ENCODE measurements at places on chromosomes 4 and X. TPM values are rescaled to one million over a fixed set of nuclear protein-coding genes. Genes with fewer than 3 reads are reported as not detected.

Gene TMSB15A
- total RNA-seq = not detected

Gene ARHGAP36
- not detected for total RNA-seq

Gene AKAP4
- total RNA-seq = not detected

Gene IRS4
- not detected for total RNA-seq

Gene PTCHD1
- not detected for total RNA-seq

Gene PARM1
- total RNA-seq = 4.5 TPM

Gene PPP1R2C
- total RNA-seq = not detected

- H3K4me3 ChIP-seq = no peak overlapping the region
- no peak for DNase-seq
- no peaks in the 10 kb centered on the region for H3K27me3 ChIP-seq
- H3K36me3 ChIP-seq = no peaks in the 10 kb centered on the region
- H3K27ac ChIP-seq = no peak overlapping the region
Observed at GRCh38 chr4:157575339-157575738, 354.8 kb downstream of the GRIA2 start.

GRCh38 chr4:74368596-74368995, 3.7 kb downstream of the EREG start:
- H3K4me3 ChIP-seq = no peak overlapping the region
- no peak for DNase-seq
- peaks cover 32% of the 10 kb centered on the region for H3K4me1 ChIP-seq
- H3K27me3 ChIP-seq = no peaks in the 10 kb centered on the region

DNA sequence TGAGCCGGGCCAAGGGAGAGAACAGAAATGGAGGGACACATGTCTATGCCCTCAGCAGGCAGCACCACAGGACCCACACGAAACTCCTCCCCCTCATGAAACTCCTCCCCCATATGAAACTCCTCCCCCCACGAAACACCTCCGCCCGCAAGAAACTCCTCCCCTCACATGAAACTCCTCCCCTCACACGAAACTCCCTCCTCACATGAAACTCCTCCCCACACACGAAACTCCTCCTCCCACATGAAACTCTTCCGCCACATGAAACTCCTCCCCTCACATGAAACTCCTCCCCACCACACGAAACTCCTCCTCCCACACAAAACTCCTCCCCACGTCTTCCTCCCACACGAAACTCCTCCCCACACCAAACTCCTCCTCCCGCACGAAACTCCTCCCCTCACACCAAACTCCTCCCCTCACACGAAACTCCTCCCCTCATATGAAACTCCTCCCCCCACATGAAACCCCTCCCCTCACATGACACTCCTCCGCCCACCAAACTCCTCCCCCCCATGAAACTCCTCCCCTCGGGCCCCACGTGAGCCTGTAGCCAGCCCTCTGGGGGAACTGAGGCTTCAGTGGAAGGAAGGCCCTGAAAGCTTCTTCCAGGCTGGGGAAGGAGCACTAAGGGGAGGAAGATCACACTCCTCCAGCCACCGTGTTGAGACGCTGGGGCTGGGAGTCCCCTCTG, 15.2 kb downstream of the ADRA2C start:
- DNase-seq = no peak
- H3K4me1 ChIP-seq = no peaks in the 10 kb centered on the region
- no peak overlapping the region for H3K27ac ChIP-seq
- no peak overlapping the region for H3K4me3 ChIP-seq

DNA sequence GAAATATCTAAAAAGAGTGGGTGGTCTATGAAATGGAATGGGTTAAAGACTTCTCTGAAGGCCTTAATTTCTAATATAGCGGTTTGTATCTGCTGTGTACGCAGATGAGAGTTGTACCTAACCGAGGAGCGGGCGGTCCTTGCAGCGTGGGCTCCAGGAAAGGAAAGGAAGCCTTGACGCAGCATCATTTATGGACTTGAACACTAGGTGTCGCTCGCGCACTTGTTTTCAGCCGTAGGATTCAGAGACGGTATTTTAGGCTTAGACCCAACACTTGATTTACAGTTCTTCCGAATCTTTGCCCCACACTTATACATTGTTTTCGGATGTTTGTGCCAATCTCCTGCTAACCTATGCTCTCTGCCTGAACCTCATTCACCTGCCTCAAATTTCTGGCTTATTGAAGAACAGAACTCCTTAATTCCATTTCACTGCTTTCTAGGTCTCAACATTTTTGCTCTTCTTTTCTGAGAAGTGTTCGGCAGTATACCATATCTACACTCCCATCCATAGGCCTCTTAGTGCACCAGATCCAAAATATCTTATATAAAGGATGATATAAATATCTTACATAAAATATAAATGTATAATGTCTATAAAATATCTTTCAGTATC, 48.9 kb upstream of the AADAT start:
- H3K4me3 ChIP-seq = no peak overlapping the region
- DNase-seq = peak; percentile 82
- H3K4me1 ChIP-seq = peaks cover 4% of the 10 kb centered on the region

GRCh38 chr4:86218746-86219473, 140.9 kb downstream of the MAPK10 start:
- peaks cover 13% of the 10 kb centered on the region for H3K4me1 ChIP-seq
- H3K36me3 ChIP-seq = no peaks in the 10 kb centered on the region
- no peaks in the 10 kb centered on the region for H3K27me3 ChIP-seq

DNA sequence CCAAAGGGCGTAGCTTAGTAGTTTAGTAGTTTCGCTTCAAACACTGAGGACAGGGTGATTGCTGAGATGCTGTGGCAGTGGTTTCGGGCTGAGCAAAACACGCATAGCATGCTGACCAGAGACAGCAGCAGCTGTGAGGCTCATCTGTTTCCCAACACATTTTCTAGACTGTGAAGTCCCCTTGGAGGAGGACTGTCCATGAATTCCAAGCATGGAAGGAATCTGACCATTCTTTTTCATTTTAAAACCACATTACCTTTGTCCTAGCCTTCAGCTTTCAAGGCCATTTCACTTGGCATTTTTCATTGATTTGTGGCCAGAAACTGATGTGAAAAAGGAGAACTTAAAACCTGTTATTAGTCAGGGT, 240.9 kb downstream of the PALLD start:
- no peak for DNase-seq
- no peak overlapping the region for H3K4me3 ChIP-seq
- no peaks in the 10 kb centered on the region for H3K36me3 ChIP-seq
- no peak overlapping the region for H3K27ac ChIP-seq
- no peaks in the 10 kb centered on the region for H3K4me1 ChIP-seq

GRCh38 chr4:122963216-122963615, 40.8 kb upstream of the NUDT6 start:
- no peak overlapping the region for H3K27ac ChIP-seq
- DNase-seq = peak; percentile 32
- H3K4me3 ChIP-seq = no peak overlapping the region

GRCh38 chrX:3811331-3812311, 98.2 kb upstream of the PRKX start:
- H3K27me3 ChIP-seq = peaks cover 10% of the 10 kb centered on the region
- H3K4me1 ChIP-seq = 0 out of 2 replicates have a peak, but pooled peaks cover 1% of the 10 kb centered on the region
- DNase-seq = no peak
- no peak overlapping the region for H3K4me3 ChIP-seq

GRCh38 chr4:149017002-149017734, 575.0 kb upstream of the NR3C2 start:
- DNase-seq = no peak
- no peak overlapping the region for H3K4me3 ChIP-seq
- no peaks in the 10 kb centered on the region for H3K36me3 ChIP-seq
- no peaks in the 10 kb centered on the region for H3K4me1 ChIP-seq
- H3K27me3 ChIP-seq = no peaks in the 10 kb centered on the region

- no peaks in the 10 kb centered on the region for H3K36me3 ChIP-seq
- DNase-seq = no peak
- H3K4me1 ChIP-seq = no peaks in the 10 kb centered on the region
Observed at GRCh38 chrX:155052738-155053498, 18.0 kb downstream of the CMC4 start.

- H3K4me1 ChIP-seq = no peaks in the 10 kb centered on the region
- no peak for DNase-seq
- H3K27ac ChIP-seq = no peak overlapping the region
Observed at GRCh38 chrX:102654696-102655095, 3.4 kb downstream of the GPRASP1 start.

DNA sequence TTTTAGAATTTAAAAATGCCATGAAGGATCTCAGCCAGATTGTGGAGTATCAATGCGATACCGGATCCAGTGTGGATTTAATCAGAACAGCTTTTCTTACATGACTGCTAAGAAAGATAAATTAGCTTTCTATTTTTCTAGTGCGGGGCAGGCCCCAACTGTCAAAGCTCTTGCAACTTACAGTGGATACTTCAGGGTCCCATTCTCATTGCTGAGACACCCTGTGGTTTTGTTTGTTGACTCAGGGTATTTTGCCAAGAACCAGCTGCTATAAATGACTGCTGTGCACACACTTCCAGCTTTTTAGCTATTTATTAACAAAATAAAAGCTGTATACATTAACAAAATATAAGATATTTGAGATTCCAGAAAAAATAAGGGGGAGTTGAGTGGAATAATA, 166.4 kb downstream of the DCLK2 start:
- no peak overlapping the region for H3K4me3 ChIP-seq
- H3K27ac ChIP-seq = no peak overlapping the region
- H3K36me3 ChIP-seq = no peaks in the 10 kb centered on the region
- peaks cover 10% of the 10 kb centered on the region for H3K4me1 ChIP-seq
- H3K27me3 ChIP-seq = no peaks in the 10 kb centered on the region

DNA sequence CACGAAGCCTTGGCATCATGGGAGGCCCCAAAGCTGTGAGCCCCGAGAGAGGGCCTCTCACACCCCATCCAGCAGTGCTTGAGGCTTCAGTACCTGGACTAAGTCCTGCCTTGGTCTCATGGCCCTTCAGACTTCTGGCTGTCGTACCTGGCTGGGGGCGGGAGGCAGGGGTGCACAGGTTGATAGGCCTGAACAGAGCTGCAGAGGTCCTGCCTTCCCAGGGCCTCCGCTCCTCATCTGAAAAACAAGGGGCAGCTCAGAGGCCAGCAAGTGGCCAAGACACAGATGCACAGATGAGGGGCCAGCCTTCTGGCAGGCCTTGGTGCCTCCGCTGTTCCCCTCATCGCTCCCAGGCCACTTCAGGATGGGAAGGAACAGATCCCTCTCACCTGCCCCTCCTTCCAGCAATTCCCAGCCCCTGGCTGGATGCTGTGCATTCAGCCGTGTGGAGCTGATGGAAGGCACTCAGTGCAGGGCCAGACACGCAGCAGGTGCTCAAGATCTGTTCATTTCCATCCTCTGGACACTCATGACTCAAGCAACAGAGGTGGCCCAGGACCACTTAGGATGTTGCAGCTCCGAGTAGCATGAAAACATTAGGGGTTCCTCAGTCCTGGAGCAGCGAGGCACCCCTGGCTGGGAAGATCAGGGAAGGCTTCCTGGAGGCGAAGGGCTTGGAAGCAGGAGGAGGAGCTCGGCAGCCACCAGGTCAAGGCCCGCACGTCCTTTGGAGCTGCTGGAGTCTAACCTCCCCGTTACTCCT, 1.4 kb downstream of the ZNF185 start:
- peaks cover 72% of the 10 kb centered on the region for H3K4me1 ChIP-seq
- H3K36me3 ChIP-seq = no peaks in the 10 kb centered on the region
- no peaks in the 10 kb centered on the region for H3K27me3 ChIP-seq

- H3K27me3 ChIP-seq = no peaks in the 10 kb centered on the region
- H3K27ac ChIP-seq = no peak overlapping the region
- no peak overlapping the region for H3K4me3 ChIP-seq
- no peak for DNase-seq
Observed at GRCh38 chr4:36966756-36967460, 277.6 kb upstream of the NWD2 start.

- 0 out of 2 replicates have a peak overlapping the region, but pooled peaks have one; percentile 11 for H3K27ac ChIP-seq
- peak; percentile 4 for DNase-seq
- H3K27me3 ChIP-seq = no peaks in the 10 kb centered on the region
- H3K4me3 ChIP-seq = peak overlapping the region; percentile 84
Observed at GRCh38 chr4:183658362-183659028, 490 bp downstream of the RWDD4 start.

DNA sequence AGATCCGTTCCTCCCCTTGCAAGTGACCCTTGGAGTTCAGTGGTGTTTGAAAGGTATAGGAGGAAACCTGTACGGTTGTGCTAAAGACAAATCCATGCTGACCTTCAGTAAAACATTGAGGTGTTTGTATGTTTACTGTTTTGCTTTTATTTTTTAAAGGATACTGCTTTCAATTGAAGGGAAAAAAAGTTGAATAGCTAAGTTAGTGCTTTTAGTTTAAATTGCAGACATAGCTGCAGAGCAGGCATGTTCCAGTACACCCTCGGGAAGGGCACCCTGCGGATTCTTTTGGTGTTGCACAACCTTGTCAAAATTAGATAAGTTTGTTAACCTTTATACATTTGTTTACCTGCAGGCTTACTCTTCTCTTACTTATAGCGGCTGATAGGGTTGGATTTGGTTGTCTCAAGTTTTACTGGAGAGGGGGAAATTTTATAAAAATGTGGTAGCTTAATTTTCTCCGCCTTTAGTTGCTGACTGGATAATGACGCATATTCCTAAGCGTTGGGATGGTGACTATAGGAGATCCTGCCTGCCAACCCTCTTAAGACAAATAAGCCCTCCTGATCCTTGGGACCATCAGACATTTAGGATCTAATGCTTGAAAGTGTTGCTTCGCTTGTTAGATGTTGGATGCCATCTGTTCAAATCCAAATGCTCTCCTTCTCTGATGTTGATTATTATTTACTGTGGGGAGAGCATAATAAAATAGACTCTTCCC, 2.0 kb downstream of the RAPGEF2 start:
- H3K27me3 ChIP-seq = no peaks in the 10 kb centered on the region
- H3K27ac ChIP-seq = peak overlapping the region; percentile 63
- peak overlapping the region; percentile 75 for H3K4me3 ChIP-seq
- peaks cover 34% of the 10 kb centered on the region for H3K4me1 ChIP-seq

DNA sequence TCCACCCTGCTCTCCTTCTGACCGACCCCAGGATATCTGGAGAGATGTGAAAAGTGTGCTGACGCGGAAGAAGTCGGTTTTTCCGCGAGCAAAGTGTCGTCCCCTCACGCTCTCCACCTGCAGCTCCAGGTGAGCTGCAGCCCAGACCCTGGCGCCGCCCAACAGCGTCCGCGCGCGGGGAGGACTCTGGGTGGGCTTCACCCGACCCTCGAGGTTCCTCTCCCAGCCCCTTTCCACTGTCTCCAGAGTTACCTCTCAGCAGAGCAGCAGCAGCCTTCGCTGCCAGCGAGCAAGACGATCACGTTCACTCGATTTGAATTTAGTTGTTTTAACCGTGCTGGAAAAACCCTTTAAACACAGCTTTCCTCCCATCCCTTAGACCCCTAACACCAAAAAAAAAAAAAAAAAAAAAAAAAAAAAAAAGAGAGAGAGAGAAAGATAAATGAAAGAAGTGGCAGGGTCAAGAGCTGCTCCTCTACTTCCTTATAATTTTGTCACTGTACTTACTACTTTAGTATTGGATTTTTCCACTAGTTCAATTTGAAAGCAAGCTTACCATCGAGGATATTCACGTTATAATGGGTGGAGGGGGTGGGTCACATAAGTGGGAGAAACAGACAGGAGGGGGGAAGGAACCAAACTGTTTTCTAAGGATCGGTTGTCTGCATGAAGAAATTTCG, 758 bp upstream of the NR3C2 start:
- no peaks in the 10 kb centered on the region for H3K27me3 ChIP-seq
- no peaks in the 10 kb centered on the region for H3K36me3 ChIP-seq
- H3K4me1 ChIP-seq = peaks cover 18% of the 10 kb centered on the region
- no peak overlapping the region for H3K27ac ChIP-seq
- peak overlapping the region; percentile 86 for H3K4me3 ChIP-seq
